ENCODE measurements at places on chromosomes 1 and 21. TPM values are rescaled to one million over a fixed set of nuclear protein-coding genes. Genes with fewer than 3 reads are reported as not detected.

Gene SPAG17
- polyA plus RNA-seq: not detected

Gene TRIM46
- polyA plus RNA-seq: 0.64 TPM

Gene FAM89A
- polyA plus RNA-seq: 4.3 TPM

Gene E2F2
- polyA plus RNA-seq: 2.7 TPM

Gene AADACL4
- not detected for polyA plus RNA-seq

Gene RGS5
- polyA plus RNA-seq: 24.4 TPM

Gene GNG12
- polyA plus RNA-seq: 52.8 TPM

Gene LDLRAD2
- 0.85 TPM for polyA plus RNA-seq

Gene MROH9
- not detected for polyA plus RNA-seq

Gene PLA2G5
- polyA plus RNA-seq: not detected

Gene KIAA0040
- polyA plus RNA-seq: 5.4 TPM

Gene BARHL2
- polyA plus RNA-seq: not detected

Gene TMEM82
- polyA plus RNA-seq: 45.9 TPM

Gene CHAF1B
- polyA plus RNA-seq: 1.1 TPM

All from small intestine (tissue), 16 donors.